ENCODE measurements at places on chromosomes 3 and 15.

DNA sequence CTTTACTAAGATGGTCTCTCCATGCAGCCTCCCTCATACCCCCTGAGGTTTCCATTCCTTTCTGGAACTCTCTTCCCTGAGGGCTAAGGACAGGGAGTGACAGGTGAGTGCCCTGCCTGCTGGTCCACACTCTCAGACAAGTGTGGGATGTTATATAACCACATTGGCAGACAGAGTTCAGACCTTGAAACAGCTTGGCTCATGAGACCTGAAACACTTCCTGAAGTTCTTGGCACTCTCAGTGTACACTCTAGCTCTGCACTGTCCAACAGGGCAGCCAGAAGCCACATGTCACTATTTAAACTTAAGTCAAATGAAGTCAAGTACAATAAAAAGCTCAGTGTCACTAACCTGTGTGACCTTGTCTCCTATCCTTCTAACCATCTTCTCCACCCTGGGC lies 188.5 kb downstream of the ZNF621 start:
- no peak for DNase-seq

DNA sequence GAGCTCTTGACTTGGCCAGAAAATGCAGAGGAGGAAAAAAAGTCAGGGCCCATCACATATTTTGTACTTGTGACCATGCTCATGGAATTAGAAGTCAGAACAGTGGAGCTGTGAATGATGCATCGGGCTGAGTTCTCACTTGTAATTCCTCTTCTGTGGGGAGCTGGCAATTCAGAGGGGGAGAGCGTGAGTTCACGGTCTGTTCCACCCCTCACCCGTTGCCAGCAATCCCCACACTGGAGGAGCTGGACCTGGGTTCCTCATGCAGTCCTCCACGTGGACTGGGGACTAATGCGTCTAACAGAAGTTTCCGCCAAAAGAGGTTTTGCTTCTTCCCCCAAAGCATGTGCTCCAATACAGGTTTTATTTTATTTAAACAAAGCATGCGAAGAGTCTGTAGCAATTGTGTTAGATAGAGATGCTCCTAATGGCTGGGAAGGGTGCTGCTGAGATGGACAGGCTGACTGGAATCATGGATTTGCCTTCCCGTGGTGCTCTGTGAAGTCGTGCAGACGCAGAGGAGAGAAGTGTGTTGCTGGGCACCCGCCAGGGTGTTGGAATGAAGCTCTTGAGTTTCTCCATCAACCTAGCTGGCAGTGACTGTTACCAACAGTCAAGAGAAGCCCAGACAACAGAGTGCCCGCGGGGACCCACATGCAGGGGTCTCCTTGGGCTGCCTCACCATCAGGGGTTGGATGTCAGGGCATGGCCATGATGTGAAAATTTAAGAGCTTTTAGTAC lies 77.4 kb upstream of the PCSK6 start:
- no peak for DNase-seq

GRCh38 chr3:117941756-117942155 lies 1092.9 kb downstream of the IGSF11 start:
- DNase-seq, result no peak

GRCh38 chr3:103609472-103609871 lies 1174.7 kb downstream of the ZPLD1 start:
- DNase-seq, result no peak

GRCh38 chr15:87661454-87662355 lies 594.8 kb downstream of the NTRK3 start:
- no peak for DNase-seq

GRCh38 chr15:77421370-77421700 lies 647 bp downstream of the HMG20A start:
- DNase-seq, result no peak

GRCh38 chr3:156761007-156761406 lies 65.1 kb upstream of the LEKR1 start:
- DNase-seq, result no peak

- DNase-seq, result no peak
Observed at GRCh38 chr3:140270329-140270728, 335.3 kb downstream of the CLSTN2 start.

GRCh38 chr15:46416544-46416943 lies 781.7 kb downstream of the SQOR start:
- no peak for DNase-seq

- no peak for DNase-seq
Observed at GRCh38 chr3:101281521-101282030, 38.8 kb downstream of the IMPG2 start.

DNA sequence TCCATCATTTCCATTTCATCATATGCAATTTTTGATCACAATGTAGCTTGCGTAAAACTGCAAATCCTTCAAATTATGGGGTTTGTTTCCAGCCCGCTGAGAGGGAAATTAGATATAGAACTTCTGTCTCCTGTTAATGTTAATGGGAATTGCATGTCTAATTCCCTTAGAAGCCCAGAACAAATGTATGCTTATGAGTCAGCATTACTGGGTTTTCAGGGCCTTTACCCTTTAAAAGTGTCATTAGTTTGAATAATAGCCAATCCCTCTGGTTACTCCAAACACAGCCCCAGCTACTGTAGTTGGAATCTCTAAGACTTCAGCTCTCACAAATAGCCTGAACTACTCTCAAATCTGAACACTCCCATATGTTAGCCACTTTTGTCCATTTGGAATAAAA lies 439.4 kb downstream of the C3orf38 start:
- DNase-seq, result no peak

DNA sequence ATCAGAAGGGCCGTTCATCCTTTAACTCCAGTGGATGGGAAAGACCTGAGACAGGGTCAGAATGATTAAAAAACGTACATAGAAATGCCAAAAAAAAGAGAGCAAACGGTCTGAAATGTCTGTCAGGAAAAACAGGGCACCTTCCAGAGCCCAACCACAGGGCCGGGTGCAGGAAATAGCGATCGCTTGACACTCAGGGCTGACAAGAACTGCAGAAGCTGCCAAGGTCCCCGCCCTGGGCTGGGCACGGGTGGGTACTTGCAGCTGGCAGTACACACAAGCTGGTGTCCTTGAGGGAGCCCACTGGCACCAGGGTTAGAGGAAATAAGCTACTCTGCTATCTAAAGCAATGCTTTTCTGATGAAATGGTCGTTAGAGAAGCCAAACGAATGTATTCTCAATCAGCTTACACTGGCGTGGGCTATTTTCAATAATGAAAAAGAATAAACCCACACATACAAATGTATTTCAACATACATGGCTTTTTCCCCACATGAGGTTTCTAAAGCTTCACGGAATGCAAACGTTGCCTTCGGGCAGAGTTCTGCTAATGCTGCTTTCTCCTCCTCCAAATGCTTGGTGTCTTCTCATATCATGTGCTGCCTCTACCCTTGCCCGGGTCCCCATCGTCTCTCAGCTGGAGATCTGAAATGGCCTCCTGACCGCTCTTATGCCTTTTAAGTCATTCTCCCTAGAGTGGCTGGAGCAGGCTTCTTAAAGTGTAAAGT lies 15.6 kb downstream of the FRMD4B start:
- no peak for DNase-seq

- DNase-seq, result no peak
Observed at GRCh38 chr3:52293491-52294319, 6.1 kb downstream of the GLYCTK start.

DNA sequence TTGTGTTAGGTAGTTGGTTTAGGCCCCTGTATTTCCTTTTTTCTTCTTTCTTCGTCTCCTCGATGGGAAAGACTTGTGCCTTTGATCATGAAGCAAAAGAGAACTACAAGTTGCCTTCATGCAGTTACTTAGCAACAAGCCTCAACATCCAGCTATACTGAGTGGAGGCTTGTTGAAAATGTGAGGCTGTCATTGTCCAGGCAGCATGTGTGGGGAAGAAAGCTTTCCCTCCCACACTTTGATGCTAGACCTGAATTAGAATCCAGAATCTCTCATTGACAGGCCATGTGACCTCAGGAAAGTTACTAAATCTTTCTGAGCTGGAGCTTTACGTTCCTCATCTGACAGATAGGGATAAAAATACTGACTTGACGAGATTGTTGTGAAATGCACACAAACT lies 23.7 kb downstream of the IFT122 start:
- DNase-seq, result no peak

DNA sequence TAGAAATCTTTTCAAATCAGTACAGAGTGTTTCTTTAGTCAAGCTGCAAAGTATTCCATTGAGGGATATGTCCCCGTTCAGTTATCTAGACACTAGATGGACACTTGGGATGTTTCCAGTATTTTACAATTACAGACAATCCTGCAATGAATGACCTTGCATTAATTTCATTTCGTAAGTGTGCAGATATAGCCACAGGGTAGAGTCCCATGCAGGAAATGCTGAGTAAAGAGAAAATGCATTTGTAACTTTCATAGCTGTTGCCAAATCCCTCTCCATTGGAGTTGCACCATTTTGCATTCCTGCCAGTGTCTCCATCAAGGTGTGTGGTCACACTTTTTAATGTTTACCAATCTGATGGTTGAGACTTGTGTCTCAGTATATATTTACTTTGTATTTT lies 92.5 kb downstream of the LIPC start:
- no peak for DNase-seq

DNA sequence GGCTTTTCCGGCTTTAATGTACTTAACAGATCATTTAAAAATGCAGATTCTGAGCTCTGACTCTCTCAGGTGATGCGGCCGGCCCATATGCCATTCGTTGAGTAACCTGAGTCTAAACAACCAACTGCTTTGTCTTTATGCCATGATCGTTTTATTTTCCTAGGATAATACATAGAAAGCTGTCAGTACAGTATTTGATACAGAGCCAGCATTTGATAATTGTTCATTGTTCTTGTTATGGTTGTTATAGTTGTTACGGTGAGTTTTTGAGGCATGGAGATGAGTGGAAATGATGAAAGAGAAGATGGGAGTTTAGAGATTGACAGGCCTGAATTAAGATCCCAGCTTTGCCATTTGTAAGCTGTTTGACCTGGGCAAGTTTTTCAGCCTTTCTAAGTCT lies 40.0 kb downstream of the TMEM45A start:
- DNase-seq, result no peak

DNA sequence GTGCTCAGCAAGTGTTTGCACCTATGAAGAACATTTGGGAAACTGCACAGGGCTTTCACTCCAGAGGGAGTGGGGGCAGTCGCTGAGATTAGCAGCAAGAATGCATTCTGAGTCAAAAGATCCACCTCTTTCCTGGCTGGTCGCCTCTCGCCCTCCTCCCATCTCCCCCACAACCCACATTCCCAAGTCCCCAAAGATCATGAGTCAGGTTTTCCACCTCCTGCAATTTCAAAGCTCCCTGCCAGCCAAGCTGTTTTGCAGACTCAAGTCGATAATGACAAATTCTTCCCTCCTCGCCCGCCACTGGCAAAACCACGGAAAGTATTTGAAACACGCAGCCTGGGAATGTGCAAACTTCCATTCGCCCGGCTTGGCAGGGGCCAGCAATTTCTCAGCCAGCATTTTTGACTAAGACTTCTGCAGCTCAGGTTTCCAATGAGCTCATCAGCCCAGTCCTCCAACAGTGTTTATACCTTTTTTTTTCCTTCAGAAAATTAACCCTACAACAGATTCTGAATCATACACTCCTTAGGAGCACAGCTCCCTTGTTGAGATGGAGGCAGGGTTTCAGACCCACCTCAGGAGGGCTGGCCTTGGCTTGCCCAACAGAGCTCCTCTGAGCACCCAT lies 181.4 kb downstream of the SMAD6 start:
- DNase-seq, result no peak

DNA sequence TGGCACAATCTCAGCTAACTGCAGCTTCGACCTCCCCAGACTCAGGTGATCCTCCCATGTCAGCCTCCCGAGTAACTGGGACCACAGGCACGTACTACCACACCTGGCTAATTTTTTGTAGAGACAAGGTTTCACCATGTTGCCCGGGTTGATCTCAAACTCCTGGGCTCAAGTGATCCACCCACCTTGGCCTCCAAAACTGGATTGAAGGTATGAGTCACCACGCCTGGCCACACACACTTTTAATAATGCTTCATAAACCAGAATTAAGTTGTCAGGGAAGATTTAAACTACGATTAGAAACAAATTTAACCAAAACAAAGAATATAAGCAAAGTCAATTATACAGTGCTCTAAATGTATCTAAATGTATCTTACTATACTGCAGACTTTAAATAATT lies 87.5 kb downstream of the LRRFIP2 start:
- DNase-seq, result no peak

Measured in stimulated activated CD8-positive, alpha-beta memory T cell treated with anti-CD3 and anti-CD28 coated beads, Interleukin-15, amount 100 ng/mL, for 48 hours (primary cell).